Tongue (tissue), 3 donors: ENCODE measurements at places on chromosomes 2 and 18.

DNA sequence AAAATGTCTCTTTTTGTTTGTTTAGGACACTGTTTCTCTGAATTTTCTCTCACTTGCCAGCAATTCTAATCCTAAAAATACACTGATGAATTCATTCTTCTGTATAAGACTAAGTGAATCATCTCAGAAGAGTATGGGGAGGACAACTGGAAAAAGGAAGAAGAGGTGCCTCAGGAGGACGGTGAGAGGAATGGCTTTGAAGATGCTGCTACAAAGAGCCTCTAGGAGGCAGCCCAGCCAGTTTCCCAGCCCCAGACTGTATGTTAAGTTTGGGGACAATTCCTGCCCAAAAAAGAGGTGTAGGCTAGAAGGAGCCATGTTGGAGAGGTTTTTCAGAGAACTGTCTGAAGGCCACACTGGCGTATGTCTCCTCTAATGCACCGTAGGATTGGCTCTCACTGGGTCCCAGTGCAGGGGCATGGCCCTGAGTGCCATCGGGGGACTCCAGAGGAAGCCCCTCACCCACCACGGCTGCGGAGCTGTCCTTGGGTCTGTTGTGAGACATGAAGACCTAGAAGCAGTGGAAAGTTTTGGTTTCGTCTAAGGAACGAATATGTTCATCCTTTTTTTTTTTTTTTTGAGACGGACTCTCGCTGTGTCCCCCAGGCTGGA lies 3.1 kb upstream of the SDC1 start:
- DNase-seq: no peak

GRCh38 chr2:157743051-157743450 lies 114.4 kb upstream of the ACVR1C start:
- DNase-seq: no peak

DNA sequence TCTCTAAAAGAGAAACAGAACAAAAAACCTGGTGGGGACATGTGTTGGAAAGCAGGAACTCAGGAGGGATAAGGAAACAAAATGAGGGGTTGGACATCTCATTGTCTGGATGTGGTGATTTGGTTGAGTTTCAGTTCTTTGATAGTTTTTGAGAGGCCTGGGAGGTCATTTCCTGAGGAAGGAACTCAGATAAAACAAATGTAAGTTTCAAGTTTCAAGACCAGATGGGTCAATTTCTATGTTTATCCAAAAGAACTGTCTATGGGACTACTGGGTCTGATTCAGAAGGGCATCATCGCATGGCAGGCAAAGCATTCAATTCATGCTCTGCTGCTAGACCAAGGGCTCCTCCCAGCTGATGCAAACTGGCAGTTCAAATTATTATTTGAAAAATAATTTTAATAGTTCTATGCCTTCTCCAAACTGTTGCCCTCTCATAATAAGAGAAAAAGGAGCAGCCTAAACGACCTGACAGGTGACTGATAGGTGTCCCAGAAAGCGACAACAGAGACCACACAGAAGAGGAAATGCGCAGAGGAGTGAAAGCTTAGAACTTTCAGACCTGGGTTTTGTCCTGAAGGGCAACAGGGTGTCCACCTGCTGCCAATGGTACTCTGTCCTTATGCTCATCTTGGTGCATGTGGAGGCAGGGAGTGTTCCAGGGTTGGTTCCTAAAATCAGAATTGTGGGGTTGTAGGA lies 39.3 kb upstream of the SH3RF3 start:
- DNase-seq: no peak

DNA sequence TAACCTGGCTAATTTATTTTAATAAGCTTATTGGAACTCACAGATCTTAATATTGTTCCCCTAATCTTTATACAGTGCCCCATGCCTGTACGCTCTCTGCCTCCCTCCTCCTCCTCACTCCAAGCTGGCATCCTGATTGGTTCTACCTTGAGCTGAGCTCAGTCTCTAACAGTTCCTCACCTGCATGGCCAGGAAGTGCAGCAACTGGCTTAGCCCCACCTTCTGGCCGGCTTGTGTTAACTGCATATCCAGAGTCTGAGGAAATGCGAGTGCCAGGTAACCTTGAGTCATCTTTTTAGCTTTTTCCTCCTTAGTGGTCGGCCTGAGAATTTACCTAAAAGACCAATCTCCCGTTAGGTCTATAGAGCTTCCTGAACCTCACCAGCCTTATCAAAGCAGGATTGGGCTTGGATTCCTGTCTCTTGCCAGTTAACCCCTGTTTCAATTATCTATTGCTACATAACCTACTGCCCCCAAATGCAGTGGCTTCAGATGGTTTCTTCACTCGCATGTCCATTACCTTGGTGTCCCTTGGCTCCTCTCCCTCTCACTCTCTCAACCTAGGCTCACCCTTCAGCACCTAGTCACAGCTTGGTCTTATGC lies 89.5 kb upstream of the STK39 start:
- DNase-seq: no peak

- DNase-seq: no peak
Observed at GRCh38 chr2:101751276-101751815, 53.8 kb downstream of the MAP4K4 start.

DNA sequence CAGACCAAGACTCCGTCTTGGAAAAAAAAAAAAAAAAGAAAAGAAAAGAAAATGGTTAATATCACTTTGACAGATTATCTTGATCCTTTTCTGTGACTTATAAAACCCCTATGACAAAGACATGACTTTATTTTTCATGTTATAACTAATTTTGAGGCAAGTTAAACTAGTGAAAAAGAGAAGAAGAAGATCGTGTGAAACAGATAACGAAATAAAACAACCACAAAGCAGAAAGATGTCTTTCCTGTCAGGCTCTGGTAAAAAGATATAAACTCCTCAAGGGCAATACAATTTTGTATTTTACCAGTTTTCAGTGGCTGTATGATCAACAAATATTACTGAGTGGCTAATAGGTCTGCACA lies 13.4 kb upstream of the RBMS1 start:
- DNase-seq: no peak
